ENCODE measurements at places on chromosomes 5 and 9.

DNA sequence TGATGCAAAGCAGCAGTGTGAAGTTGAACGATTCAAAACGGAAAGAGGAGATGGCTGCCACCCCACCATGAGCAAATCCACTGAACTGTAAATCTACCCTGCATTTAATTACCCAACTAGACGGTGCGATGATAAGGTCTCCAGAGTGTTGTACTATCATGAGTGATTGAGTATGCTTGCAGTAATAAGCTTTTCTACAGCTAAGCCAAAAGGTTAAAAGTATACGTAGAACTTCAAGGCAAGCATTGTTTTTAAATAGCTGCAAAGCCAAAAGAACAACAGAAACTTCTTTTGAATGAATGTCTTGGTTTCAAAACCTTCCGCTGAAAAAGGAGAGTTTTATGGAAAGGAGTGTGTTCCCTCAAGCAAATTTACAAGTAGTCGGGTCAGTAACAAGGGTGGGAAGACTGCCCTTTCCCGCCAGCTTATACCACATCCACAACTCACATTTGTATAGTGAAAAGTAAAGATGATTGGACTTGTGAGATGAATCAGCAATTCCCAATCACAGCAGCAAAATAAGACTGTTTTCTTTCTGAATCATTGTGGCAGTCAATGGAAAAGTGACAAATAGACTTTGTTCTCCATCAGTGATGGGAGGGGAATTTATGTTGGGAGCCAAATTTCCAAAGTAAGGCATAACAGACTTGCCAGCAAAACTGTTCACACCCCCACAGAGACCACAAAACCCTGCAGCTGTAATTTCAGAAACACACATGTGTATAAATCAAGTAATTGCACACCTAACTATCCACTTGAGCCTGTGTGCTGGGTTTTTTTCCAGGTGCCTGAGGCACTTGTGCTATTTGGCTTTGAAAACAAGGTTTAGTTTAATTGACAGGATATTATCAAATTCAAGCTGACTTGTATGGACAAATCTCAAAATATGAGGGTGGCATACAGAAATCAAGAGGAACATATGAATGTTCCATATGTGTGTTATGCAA lies 407.7 kb upstream of the GRAMD2B start:
- H3K4me1 ChIP-seq: no peaks in the 10 kb centered on the region
- no peak overlapping the region for H3K27ac ChIP-seq
- H3K27me3 ChIP-seq: no peaks in the 10 kb centered on the region
- no peak overlapping the region for H3K4me3 ChIP-seq

DNA sequence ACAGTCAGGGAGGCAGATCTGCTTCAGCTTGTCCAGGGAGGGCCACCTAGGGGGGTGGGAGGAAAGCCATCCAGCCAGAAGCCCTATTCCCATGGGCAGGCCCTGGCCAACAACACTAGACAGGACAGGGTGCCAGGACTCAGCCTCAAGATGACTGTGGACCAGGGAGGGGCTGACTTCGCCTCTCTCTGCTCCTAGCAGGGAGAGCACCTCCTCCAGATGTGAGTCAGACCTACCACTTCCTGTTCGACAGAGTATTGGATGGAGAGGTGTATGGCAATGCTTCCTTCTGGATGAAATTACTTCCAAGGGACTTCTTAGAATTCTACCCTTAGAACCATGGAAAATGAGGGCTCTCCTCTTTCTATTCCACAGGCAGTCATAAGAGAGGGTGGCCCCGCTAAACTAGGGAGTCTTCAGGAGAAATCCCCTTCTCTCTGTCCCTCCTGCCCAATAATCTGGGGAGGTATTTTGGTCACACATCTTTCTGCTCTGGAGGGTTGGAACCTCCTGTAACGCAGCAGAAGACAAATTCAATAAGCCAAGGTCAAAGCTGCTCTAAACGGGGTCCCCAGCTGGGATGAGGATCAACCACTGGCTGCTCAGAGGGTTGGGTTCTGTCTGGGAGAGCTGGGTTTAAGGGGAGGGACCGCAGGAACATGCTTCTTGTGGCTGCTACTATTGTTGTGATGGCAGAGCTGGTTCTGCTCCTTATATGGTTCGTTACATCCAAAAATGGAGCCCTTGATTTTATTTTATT lies 23.2 kb upstream of the RCL1 start:
- DNase-seq: no peak
- no peaks in the 10 kb centered on the region for H3K36me3 ChIP-seq
- no peaks in the 10 kb centered on the region for H3K27me3 ChIP-seq
- H3K4me1 ChIP-seq: no peaks in the 10 kb centered on the region
- H3K27ac ChIP-seq: no peak overlapping the region
- H3K4me3 ChIP-seq: no peak overlapping the region

DNA sequence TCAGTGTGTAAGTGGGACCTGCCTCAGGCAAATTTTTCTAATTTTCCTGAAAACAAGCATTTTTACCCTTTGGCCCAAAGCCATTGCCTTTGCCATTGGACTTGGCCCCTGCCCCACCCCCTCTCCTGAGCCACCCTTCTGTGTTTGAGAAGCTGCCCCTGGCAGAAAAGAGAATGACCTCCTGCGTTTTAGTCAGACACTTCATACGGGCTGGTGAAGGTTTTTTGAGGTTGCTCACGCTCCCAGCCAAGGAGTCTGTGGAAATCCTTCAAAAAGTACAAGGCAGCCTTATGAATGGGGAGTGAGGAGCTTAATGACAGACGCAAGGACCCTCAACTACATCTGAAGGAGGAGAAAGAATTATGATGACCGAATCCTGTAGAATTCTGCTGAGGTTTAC lies 308.9 kb downstream of the SLIT3 start:
- no peaks in the 10 kb centered on the region for H3K27me3 ChIP-seq
- H3K36me3 ChIP-seq: no peaks in the 10 kb centered on the region
- no peak for DNase-seq
- H3K4me3 ChIP-seq: no peak overlapping the region
- H3K27ac ChIP-seq: no peak overlapping the region
- H3K4me1 ChIP-seq: no peaks in the 10 kb centered on the region

GRCh38 chr5:149408252-149409099 lies 29.4 kb upstream of the IL17B start:
- no peak for DNase-seq
- no peaks in the 10 kb centered on the region for H3K27me3 ChIP-seq
- no peaks in the 10 kb centered on the region for H3K4me1 ChIP-seq

DNA sequence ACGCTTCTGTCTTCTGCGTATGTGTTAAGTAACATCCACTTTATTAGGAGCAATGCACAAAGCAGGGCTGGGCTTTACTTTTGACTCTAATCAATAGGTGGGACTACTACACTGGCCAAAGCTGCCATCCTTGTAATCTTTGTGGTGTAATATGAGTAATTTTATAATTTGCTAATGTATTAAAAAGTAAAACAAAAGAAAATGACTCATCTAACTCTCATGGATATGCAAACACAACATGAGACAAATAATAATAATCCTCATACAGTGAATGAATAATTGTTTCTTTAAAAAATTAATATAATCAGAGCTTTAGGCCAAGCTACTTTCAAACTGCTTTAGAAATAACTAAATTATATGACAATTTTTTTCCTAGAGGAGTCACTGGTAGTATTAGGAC lies 90.7 kb downstream of the NR3C1 start:
- peaks cover 45% of the 10 kb centered on the region for H3K36me3 ChIP-seq
- DNase-seq: no peak
- no peak overlapping the region for H3K4me3 ChIP-seq

DNA sequence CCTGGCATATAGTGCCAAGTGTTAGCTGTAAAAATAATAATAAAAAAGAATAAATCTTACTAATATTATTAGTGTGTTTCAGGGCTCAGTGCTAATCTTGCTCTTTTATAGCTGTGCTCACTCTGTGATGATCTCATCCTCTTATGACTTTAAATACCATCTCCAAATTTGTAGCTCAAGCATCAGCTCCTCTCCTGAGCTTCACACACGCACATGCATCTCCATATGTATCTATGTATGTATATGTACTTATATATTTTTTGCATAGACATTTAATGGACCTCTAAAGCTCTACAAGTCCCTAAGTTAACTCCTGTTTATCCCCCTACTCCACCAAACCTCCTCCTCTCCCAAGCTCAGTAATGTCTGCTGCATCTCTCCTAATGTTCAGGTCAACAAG lies 170.8 kb upstream of the NR3C1 start:
- no peak for DNase-seq
- no peaks in the 10 kb centered on the region for H3K27me3 ChIP-seq
- H3K4me3 ChIP-seq: no peak overlapping the region
- H3K27ac ChIP-seq: no peak overlapping the region

GRCh38 chr9:134271338-134272301 lies 54.6 kb upstream of the RXRA start:
- H3K27ac ChIP-seq: no peak overlapping the region
- H3K4me3 ChIP-seq: no peak overlapping the region
- no peaks in the 10 kb centered on the region for H3K27me3 ChIP-seq

- DNase-seq: no peak
- no peaks in the 10 kb centered on the region for H3K4me1 ChIP-seq
- no peaks in the 10 kb centered on the region for H3K27me3 ChIP-seq
- no peaks in the 10 kb centered on the region for H3K36me3 ChIP-seq
These were observed 19.6 kb downstream of the ITGA2 start for GRCh38 chr5:53008751-53009150.

GRCh38 chr5:138789771-138790242 lies 36.6 kb downstream of the CTNNA1 start:
- H3K27ac ChIP-seq: no peak overlapping the region
- no peaks in the 10 kb centered on the region for H3K4me1 ChIP-seq
- H3K4me3 ChIP-seq: no peak overlapping the region
- no peak for DNase-seq
- H3K36me3 ChIP-seq: no peaks in the 10 kb centered on the region
- no peaks in the 10 kb centered on the region for H3K27me3 ChIP-seq

- no peaks in the 10 kb centered on the region for H3K36me3 ChIP-seq
- H3K27ac ChIP-seq: no peak overlapping the region
- H3K27me3 ChIP-seq: no peaks in the 10 kb centered on the region
- no peak overlapping the region for H3K4me3 ChIP-seq
These were observed 41.0 kb downstream of the ESM1 start for GRCh38 chr5:54944364-54944763.

DNA sequence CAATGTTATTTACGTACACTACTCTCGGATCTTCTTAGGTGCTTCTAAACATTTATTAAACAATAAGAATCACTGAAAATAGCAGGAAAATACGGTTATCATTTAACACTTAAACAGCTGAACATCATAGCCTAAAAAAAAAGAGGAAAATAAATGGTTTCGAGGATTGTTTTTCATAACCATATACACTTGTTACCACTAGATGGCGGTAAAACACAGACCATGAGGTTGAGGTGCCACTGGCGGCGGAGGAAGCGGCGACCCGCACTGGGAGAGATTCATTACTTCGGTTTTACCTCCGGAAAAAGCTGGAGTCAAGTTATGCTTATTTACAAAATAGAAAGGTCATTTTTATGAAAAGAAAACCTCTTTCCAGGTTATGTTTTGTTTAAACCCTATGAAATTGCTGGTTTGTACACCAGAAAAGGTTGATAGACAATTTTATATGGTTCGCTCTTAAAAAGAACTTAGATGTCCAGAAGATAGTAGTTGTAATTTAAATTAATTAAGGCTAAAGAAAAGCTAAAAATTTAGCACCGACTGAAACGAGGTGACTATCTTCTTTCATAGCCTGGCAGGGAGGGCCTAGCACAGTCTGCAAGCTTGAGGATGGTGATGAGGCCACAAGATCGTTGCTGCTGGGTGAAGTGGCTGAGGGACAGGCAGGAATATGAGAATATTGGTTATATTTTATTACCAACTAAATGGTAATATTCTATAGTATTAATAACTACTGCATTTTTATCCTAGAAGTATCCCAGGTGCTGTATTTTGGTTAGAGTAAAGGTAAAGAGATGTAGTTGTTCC lies 605.7 kb downstream of the RAB3C start:
- H3K4me1 ChIP-seq: no peaks in the 10 kb centered on the region
- H3K36me3 ChIP-seq: no peaks in the 10 kb centered on the region
- no peak overlapping the region for H3K4me3 ChIP-seq
- peak; percentile 25 for DNase-seq
- H3K27ac ChIP-seq: no peak overlapping the region

DNA sequence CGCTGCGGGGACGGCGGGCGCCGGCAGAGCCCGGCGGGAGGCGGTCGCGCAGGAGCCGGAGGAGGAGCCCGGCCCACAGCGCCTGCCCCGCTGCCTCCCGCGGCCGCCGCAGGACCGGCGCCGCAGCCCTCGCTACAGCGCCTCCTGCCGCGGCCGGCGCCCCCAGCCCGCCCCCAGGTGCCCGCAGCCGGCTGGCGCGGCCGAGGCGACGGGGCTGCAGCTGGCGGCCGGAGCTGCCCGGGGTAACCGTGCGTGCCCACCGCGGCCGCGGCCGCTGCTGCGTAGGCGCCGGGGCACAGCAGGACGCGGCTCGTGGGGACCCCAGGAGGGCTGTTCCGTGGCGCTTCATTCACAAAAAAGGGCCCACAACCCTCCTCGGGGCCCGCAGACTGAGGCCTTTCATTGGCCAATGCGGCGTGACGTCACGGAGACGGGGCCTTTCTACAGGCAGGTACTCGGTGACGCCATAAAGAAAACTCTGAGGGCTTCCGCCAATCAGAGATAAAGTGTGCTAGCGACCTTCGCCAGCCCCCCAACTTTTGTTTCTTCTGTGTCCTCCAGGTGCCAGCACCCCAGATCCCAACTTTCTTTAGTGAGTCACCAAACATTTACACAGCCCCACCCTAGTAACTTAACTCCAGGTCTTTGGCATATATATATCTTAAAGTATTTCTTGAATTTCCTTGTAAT lies at the start of gene CDC14B:
Gene CDC14B, minus strand, starts transcription at position 353 of the 690 bp plus-strand sequence. CDS start 465 bp downstream, outside the sequence.
- DNase-seq: peak; percentile 49
- H3K4me3 ChIP-seq: peak within 1 kb of the TSS; percentile 46
- peaks cover 7% of the 10 kb centered on the region for H3K4me1 ChIP-seq
- no peak within 1 kb of the TSS for H3K27ac ChIP-seq
- no peaks in the 10 kb centered on the region for H3K36me3 ChIP-seq

GRCh38 chr5:132629230-132629944 lies 28.6 kb upstream of the IL13 start:
- H3K4me3 ChIP-seq: no peak overlapping the region
- no peaks in the 10 kb centered on the region for H3K27me3 ChIP-seq
- no peaks in the 10 kb centered on the region for H3K4me1 ChIP-seq
- no peak for DNase-seq
- peaks cover 3% of the 10 kb centered on the region for H3K36me3 ChIP-seq

GRCh38 chr9:135082536-135082935 lies 4.9 kb upstream of the OLFM1 start:
- H3K36me3 ChIP-seq: no peaks in the 10 kb centered on the region
- no peak for DNase-seq
- peaks cover 4% of the 10 kb centered on the region for H3K27me3 ChIP-seq
- H3K4me1 ChIP-seq: no peaks in the 10 kb centered on the region
